MV-4-11 (cell line): ENCODE measurements at places on chromosomes 16 and 17.

DNA sequence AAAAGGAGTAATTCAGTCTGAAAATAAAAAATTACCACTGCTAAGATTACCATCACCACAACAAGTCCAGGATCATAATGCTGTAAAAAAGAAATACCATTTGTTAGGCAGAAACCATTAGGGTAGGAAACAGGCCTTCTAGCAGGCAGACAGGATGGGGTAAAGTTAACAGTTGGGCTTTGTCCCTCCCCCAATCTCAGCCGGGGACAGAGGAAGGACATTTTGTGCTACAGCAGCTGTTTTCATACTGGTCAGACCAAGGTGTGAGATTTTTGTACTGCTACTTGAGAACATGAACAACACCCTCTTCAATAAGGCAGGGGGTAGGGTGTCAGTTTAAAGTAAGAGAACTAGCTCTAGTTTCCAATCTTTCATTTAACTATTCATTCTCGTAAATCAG, 49.2 kb upstream of the ITGA2B start:
- DNase-seq, result no peak

DNA sequence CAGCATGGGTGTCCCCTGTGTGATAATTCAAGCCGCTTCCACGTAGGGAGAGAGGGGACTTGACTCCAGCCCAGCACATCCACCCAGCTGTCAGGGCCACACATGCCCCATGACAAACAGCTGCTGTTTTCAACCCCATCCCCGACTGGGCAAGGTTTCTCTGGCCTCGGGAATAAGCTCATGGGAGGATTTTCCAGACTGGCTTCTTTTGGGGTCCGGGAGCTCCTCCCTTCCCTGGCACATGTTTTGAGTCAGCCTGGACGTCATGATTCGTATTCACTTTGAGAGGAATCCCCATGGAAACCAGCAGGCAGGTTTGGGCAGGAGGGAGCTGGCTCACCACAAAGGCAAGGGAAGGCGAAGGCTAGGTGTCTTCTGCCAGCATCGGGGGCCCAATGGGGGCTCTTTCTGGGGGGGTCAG, 156.4 kb downstream of the CMIP start:
- DNase-seq, result no peak

DNA sequence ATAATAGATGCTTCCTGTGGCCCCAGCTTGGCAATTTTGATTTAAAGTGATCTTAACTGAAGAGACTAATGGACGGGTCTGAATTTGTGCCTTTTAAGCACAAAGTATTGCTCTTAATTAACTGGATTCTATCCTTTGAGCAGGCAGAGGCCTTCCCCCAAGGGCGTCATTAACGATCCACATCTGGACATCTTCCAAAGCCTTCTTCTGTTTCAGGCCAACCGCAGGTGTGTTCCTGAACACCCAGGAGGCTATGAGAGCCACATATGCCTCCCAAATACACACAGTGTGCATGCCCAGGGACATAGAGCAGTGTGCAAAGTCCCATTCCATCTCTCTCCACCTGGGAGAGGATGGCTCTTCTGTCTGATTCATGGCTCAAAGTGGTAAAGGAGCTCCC, 42.3 kb downstream of the MAPT start:
- DNase-seq, result no peak

DNA sequence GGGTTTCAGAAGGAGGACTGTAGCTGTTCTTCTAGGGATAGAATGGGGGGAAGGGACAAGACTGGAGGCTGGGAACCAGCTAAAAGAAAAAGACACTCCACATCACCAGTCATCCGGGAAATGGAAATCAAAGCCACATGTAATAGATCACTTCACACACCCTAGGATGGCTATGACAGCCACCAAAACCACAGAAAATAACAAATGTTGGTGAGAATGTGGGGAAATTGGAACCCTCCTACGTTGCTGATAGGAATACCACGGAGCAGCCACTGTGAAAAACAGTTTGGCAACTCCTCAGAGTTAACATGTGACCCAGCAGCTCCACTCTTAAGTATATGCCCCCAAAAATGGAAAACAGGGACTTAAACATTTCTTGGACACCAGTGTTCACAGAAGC, 2.3 kb downstream of the TLE7 start:
- no peak for DNase-seq
